ENCODE measurements at places on chromosomes 11 and 22.

DNA sequence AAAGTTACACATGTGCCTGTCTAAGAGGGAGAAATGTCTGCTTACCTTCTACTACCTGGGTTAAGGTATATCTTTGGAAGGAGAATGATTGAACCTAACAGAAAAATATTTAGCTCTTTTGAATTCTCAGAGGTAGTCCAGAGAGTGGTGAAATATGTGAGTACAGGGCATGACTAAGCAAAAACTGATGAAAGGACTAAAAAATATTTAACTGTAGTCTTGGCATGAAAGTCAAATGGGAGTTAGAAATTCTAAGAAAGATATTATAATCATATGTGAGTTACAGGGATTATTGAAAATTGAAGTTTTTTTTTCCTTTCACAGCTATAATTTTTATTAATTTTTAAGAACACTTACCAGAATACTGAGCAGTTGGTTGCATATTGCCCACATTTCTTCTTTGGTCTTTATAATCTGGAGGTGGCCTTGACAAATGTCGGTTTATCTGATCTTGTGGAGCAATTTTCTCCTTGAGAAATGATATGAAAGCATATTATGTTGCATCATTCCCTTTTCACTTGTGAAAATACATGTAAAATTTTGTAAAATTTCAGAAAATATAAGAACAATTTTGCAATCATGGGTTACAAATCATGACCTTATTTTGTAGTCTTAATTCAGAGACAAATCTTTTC lies 61.4 kb upstream of the MTMR2 start:
- DNase-seq: no peak

GRCh38 chr22:38303974-38304373 lies 13.3 kb downstream of the CSNK1E start:
- no peak for DNase-seq

DNA sequence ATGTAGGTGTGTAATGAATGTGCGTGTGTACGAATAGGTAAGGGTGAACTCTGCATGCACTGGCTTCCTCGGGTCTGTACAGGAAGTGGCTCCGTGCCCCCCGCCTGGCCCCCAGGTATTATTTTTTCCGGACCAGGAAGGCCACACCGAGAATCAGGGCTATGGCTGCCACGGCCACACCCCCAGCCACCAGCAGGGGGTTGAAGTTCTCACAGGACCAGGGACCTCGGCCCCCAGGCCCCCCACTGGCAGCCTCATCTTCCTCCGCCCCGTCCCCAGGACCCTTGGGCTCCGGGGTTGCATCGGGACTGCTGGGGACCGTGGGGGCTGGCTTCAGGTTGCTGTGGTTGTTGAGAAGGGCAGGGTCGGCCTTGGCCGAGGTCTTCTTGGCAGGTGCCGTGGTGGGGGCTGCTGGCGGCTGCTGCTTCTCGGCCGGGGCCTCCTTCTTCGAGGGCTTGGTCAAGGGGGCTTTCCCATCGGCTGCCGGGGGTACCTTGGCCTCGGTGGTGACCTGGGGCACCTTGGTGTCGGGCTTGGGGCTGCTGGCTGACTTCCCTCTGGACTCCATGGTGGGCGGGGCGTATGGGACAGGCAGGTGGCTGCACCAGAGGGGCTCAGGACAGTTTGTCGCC lies 1.8 kb downstream of the CEND1 start:
- no peak for DNase-seq

- DNase-seq: no peak
Measured at GRCh38 chr22:43235445-43236409, 48.8 kb upstream of the TTLL12 start.

- DNase-seq: no peak
Measured at GRCh38 chr11:73317373-73317772, 9.3 kb downstream of the ARHGEF17 start.

DNA sequence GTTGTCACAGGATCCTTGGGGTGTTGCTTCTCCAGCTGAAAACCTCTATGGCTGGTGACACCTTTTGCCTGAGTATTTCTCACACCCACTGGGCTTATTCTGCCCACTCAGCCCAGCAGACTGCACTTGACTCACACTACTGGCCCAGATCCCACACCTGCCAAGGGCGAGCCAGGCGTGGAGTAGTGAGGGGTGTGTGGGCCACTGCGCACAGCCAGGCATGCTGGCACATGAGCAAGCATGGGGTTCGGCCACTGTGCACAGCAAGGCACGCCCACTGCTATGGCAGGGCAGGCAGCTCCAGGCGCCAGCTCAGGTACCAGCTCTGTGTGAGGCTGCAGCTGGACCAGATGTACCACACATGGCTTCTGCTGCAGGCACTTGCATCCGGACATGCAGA lies 116.5 kb upstream of the MTNR1B start:
- no peak for DNase-seq
